ENCODE measurements at places on chromosomes 12 and 14.
A peak's percentile ranks its signal among the peaks of the same experiment; 100 is the strongest.

GRCh38 chr12:91040096-91040755 is 17.6 kb downstream of the KERA start:
- DNase-seq, result no peak

- DNase-seq, result no peak
Measured at GRCh38 chr14:69917287-69917686, 38.1 kb downstream of the SMOC1 start.

GRCh38 chr14:50823051-50823761 is 7.8 kb downstream of the NIN start:
- DNase-seq, result no peak

DNA sequence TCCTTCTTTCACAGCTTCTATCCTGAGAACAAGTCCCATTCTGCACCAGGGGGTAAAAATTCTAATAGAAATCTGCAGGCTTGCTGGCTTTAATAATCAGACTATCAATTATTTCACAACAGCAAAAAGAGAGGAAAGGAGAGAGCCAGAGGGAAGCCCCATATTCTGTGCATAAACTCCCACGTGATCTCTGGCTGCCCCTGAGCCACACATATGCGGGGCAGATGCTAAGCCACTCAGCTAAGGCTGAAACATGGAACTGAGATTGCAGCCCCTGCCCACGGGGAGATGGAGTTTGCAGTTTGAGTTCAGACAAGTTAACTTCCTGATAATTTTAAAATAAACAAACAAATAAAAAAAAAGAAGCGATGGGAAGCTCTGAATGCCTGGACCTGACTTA is 254.4 kb upstream of the CCDC196 start:
- no peak for DNase-seq

GRCh38 chr14:26204728-26205479 is 392.9 kb downstream of the NOVA1 start:
- DNase-seq, result no peak

DNA sequence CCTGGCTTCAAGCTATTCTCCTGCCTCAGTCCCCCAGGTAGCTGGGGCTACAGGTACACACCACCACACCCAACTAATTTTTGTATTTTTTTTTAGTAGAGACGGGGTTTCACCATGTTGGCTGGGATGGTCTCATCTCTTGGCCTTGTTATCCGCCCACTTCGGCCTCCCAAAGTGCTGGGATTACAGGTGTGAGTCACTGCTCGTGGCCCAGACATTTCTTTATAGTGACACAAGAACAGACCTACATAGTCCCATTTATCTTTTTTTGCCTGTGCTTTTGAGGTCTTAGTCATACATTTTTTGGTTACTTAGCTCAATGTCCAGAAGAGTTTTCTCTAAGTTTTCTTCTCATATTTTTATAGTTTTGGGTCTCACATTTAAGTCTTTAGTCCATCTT is 247.4 kb downstream of the SYT10 start:
- DNase-seq, result no peak

- DNase-seq, result no peak
Measured at GRCh38 chr14:98325761-98326160, 946.2 kb downstream of the BCL11B start.

DNA sequence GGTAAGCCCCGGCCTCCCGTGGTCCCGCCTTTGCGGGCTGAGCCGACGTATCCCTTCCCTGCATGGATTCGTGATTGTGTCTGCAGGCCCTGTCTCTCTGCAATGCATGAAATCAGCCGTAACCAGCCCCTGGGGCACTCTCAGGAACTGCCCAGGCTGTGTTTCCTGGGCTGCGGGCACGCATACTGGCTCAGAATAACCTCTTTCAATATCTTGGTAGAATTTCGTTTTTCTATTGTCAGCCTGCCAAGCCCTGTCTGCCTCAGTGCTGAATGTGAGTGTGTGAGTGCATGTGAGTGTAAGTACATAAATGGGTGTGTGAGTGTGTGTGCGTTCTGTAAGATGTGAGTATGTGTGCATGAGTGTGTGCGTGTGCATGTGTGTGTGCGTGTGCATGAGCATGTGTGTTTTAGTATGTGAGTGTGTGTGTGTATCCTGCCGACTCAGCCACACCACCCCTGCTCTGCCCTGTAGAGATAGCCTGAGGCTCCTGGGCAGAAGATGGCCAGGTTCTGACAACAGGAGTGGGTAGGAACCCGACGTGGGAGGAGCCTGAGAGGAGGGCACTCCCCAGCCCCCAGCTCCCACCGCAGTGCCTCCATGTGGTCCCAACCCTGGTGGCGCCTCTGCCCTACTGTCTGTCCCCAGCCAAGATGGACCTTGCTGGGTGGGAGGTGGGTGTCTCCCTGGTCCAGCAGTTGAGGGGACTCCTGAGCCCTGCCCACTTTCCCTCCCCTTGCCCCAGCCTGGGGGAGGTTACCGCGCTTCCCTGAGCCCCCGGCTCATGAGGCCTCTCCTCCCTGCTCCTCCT is 268.8 kb downstream of the ADGRD1 start:
- no peak for DNase-seq

DNA sequence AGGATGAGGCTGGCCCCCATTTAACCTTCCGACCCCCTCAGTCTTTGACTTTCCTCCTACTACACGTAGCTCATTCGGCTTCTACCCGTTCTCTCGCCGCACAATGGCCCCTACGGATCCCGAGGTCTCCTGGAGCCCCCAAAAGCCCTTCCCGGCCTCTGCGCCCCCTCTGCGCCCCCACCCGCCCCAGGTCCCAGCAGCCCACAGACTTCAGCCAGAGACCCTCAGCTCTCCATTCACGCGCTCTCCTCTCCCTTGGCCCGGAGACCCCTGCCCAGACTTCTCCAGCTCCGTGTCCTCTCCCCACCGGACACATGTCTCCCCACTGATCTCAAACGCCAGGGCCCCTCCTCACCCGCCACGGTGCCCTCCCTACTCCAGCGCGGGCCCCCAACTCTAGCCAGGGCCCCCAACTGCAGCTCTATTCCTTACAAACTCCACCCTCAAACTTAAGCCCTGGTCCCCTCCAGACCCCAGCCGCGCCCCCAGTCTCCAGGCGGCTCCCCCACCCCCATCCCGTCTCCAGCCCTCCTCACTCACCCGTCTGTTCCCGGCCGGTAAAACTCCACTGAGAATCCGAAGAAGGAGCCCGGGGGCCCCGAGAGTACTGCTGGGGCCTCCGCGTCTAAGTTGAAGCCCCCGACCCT is 502 bp downstream of the ITGA5 start:
- no peak for DNase-seq

DNA sequence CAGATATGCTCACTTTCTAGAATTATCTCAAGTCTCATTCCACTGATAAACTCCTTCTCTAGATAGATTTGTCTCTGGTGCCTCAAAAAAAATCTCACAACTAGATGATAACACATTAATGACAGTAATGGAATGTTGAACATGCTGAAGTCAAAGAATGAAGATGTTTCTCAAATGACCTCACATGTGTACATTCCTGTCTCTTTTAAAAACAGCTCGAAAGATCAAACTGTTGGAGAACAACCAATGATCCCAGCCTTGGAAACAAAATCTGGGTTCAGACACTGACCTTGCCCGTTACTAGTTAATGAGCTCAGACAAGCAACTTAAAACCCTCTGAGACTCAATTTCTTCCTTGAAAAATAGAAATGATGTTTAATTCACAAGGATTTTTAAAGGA is 44.7 kb upstream of the KCNJ8 start:
- DNase-seq, result no peak

DNA sequence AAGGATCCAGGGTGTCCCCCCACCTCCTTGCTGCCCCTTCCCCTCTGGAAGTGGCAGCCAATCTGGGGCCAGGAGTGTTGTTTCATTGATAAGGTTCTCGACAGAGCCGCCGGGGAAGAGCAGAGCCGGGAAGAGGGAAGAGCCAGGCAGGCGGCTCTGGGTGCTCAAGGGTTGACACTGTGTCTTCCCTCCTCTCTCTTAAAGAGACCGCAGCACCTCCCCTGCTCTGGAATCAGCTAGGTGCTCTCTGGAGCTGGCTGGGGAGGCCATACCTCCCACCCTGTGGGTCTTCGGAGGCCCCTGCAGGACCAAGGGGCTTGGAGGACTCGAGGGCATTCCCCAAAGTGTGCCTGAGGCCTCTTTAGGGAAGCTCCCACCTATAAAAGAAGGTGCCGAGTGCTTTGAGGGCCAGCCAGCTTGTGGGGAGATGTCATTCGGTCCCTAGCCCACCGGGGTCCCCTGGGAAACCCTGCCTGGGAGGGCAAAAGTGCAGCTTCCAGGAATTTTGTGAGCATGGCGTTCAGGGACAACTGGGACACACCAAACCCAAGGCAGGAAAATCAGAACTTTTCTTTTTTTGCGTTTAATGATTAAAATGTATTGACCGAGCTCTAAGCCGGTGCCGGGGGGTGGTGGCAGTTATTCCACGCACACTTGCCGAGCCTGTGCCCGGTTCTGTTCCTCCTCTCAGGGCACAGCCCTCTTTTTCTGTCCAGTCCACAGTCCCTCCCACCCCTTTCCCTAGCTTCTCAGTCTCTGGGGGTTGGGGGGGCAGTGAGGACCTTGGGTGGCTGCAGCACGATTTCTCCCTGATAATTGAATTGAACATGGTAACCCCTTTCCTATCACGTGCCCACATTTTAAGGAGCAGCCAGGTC is 3.0 kb downstream of the SETD1B start:
- no peak for DNase-seq

GRCh38 chr14:93957751-93958566 is 18.4 kb downstream of the ASB2 start:
- DNase-seq, result peak; percentile 68

DNA sequence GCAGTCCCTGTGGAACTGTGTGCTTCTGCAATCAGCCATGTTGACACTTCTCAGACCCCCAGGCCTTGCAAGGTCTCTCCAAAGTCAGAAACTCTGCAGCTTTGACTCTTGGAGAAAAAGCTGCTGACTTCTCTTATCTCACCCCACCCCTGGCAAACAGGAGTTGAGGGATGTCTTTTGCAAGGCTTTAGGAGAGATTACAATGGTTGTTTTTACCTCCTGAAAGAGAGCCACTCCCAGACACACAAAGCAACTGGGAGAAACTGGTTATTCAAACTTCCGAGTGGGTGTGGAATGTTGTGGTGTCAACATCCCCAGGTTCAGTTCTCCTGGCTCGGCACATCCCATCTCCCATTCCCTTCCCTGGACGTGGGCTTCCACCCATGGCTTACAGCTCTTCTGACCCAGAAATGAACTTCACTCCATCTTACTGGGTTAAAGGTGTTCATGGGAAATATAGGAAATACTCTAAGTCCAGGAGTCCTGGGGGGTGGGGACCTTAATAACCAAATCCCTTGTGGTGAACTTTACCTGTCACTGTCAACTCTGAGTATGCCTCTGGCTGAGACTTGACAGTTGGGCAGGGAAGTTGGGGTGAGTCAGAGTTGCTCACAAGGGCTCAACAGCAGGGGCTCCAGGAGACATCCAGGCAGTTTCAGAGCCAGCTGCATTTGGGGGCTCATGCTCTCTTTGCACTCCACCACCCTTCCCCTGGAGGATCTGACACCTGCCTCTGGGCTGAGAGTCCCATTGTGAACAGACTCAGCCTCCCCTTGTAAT is 41.9 kb downstream of the CCDC177 start:
- no peak for DNase-seq

- no peak for DNase-seq
Measured at GRCh38 chr14:104992501-104992900, 6.9 kb downstream of the CLBA1 start.

- no peak for DNase-seq
Measured at GRCh38 chr12:6041891-6042290, 82.6 kb downstream of the VWF start.

DNA sequence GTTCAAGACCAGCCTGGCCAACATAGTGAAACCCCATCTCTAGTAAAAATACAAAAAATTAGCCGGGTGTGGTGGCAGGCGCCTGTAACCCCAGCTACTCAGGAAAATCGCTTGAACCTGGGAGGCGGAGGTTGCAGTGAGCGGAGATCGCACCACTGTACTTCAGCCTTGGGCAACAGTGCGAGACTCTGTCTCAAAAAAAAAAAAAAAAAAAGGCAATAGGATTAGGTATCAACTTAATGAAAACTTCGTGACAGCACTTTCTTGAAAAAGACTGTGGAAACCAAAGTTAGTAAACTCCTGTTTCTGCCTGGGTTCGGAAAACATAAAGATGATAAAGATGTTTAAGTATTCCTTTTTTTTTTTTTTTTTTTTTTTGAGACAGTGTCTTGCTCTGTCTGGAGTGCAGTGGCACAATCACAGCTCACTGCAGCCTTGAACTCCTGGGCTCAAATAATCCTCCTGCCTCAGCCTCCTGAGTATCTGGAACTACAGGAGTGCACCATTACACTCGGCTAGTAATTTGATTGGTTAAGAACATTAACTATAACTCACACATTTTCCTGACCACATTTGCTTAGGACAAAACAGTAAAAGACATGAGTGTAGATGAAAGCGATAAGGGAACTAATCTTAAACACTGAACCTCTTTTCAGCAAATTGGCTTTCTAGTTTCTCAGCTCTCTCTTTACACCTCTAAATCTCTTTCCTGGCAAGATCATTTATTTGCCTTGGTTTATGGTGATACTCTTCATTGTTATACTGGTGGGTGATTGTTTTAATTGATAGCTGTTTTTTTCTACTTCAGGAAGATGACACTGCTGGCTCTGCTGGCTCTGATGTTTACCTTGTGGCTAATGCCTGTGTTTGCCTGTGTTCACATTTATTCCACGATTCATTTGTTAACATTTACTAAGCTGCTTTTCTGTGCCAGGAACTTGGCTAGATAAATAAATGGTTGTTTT is 15.8 kb downstream of the HIF1A start:
- DNase-seq, result no peak

DNA sequence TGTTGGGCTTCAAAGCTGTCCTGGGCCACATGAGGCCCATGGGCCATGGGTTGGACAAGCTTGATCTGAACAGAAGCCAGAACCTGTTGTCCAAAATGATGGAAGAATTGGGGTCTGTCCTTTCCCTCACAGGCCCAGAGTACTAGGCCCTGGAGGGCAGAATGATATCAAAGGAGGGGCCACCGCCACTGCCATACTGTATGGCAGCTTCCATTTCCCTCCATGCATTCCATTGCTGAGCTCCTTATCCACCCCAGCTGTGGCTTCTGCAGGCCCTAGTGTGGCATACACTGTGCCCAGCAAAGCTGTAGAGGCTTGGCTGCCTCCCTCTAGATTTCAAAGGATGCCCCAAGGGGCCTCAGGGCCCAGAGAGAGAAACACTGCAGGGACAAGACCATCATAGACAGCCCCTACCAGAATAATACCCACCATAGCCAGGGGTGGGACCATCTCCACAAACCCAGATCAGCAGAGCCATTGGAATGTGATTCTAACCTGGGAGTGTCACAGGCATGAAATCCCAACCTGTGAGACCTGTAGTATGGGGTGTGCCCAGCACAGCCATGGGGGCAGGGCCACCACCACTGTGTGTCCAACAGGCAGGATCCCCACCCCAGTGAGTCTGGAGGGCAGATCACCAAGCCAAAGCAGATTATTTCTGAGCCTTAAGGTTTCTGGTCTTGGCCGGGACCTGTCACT is 61.4 kb upstream of the BEGAIN start:
- no peak for DNase-seq

DNA sequence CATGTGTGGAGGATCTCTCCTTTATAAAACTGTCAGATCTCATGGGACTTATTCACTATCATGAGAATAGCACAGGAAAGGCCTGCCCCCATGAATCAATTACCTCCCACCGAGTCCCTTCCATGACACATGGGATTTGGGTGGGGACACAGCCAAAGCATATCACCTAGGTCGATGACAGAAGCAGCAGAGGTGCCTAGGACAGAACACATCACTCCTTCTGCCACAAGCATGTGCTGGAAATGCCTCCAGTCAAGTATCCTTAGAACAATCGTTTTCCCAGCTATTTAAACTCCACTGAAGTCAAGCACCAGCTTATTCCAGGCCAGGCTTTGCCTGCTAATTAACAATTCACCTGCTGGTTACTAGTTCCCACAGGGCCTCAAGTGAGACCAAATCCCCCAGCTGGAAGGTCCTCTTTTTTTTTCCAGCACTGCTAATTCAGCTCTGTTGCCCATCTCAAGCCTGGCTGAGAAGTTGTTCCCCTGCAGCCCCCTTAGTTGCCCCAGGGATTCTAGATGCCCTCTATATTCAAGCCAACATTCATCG is 212.3 kb upstream of the NUDT4 start:
- no peak for DNase-seq
